ENCODE measurements at places on chromosomes 12 and 14. TPM values are rescaled to one million over a fixed set of nuclear protein-coding genes. Genes with fewer than 3 reads are reported as not detected.

Gene OR10A7
- not detected for total RNA-seq

Gene TMEM121
- total RNA-seq: 18.3 TPM

Gene GLIPR1L1
- total RNA-seq: not detected

Gene CD163L1
- total RNA-seq: not detected

Gene DCAF11
- 69.1 TPM for total RNA-seq

Gene ANO4
- not detected for total RNA-seq
